HepG2 (cell line): ENCODE measurements at places on chromosomes 12 and 14. TPM values are rescaled to one million over a fixed set of nuclear protein-coding genes. Genes with fewer than 3 reads are reported as not detected.

The CMA1 gene
- not detected in 2 replicates for polyA plus RNA-seq

The SCNN1A gene
- polyA plus RNA-seq: 14.6 and 32.8 TPM in 2 replicates

GRCh38 chr12:45934956-45935355, 55.4 kb downstream of the SCAF11 start:
- no peaks in the 10 kb centered on the region for H3K4me1 ChIP-seq
- peaks cover 3% of the 10 kb centered on the region for H3K36me3 ChIP-seq
- no peaks in the 10 kb centered on the region for H3K27me3 ChIP-seq
- no peak for DNase-seq
- H3K4me3 ChIP-seq: no peak overlapping the region
- H3K27ac ChIP-seq: no peak overlapping the region

- H3K4me3 ChIP-seq: peak overlapping the region; percentile 12; the same call in 1 of the 2 replicates
- H3K27me3 ChIP-seq: no peaks in the 10 kb centered on the region; the same call in 1 of the 2 replicates
These were observed 112.2 kb upstream of the EGLN3 start for GRCh38 chr14:34063042-34063441.

DNA sequence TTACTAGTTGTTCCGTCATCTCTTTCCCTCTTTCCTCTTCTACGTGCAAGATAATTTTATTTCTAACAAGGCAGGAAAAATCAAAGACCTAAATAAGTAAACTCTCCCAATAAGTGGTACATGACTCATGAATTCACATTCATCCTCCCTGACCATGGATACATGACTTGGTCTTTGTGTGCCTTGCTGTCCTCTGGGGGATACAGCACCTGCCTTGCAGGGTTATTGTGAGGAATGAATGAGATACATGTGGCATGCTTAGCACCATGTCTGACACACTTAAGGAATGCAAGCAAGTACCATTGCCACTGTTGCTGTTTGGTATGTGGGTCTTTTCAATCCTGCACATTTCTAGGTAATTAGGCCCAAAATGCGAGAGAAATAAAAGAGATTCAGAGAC, 208.4 kb downstream of the DPF3 start:
- no peaks in the 10 kb centered on the region for H3K36me3 ChIP-seq
- no peak for DNase-seq
- no peaks in the 10 kb centered on the region for H3K4me1 ChIP-seq
- no peak overlapping the region for H3K27ac ChIP-seq
- H3K4me3 ChIP-seq: no peak overlapping the region

DNA sequence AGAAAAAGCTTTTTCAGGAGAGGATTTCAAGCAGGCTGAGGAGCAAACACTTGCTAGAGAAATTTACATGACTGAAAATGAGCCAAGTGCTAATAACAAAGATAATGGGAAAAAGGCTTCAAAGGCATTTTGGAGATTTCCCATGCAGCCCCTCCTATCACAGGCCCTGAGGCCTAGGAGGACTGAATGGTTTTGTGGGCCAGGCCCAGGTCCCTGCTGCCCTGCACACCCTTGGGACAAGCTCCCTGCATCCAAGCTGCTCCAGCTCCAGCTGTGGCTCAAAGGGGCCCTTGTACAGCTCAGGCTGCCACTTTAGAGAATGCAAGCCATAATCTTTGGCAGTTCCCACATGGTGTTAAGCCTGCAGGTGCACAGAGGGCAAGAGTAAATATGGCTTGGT, 154.0 kb upstream of the LMNTD1 start:
- no peak for DNase-seq
- no peak overlapping the region for H3K27ac ChIP-seq
- H3K4me3 ChIP-seq: no peak overlapping the region
- H3K36me3 ChIP-seq: no peaks in the 10 kb centered on the region

GRCh38 chr12:41014643-41015020, 173.5 kb upstream of the PDZRN4 start:
- no peaks in the 10 kb centered on the region for H3K27me3 ChIP-seq
- no peak overlapping the region for H3K4me3 ChIP-seq
- no peaks in the 10 kb centered on the region for H3K36me3 ChIP-seq
